ENCODE measurements at places on chromosomes 6 and 20.
A peak's percentile ranks its signal among the peaks of the same experiment; 100 is the strongest.

DNA sequence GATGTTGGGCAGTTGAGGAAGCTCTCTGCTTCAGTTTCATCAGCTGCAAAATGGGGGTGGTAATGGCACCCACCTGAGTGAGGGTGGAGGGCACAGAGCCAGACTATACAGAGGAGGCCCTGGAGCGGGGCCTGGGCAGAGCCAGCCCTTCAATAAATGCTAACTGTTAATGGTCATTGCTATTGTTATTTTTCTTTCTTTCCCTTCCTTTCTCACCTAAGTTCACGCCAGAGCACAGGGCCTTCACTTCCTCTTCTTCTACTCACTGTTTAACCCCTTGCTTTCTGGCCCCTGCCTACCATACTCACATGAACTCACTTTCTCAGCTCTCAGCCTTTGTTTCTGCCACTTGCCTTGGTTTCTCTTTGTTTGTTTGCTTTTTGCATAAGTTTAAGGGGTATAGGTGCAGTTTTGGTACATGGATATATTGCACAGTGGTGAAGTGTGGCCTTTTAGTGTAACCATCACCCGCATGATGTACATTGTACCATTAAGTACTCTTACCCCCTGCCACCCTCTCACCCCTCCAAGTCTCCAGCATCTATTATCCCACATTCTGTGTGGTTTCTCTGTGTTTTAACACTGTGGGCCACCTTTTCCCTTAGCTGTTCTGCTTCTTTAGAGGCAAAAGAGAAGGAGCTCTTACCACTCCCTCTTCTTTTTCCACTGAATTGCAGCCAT, 7.5 kb upstream of the RREB1 start:
- H3K4me1 ChIP-seq: peaks cover 16% of the 10 kb centered on the region
- H3K36me3 ChIP-seq: no peaks in the 10 kb centered on the region
- DNase-seq: no peak
- H3K27ac ChIP-seq: no peak overlapping the region
- H3K4me3 ChIP-seq: no peak overlapping the region

GRCh38 chr6:117304446-117304845, 39.1 kb downstream of the VGLL2 start:
- no peaks in the 10 kb centered on the region for H3K4me1 ChIP-seq
- no peaks in the 10 kb centered on the region for H3K27me3 ChIP-seq
- H3K27ac ChIP-seq: no peak overlapping the region
- DNase-seq: no peak
- no peak overlapping the region for H3K4me3 ChIP-seq

- H3K36me3 ChIP-seq: no peaks in the 10 kb centered on the region
- no peaks in the 10 kb centered on the region for H3K27me3 ChIP-seq
- DNase-seq: no peak
- H3K27ac ChIP-seq: no peak overlapping the region
- no peak overlapping the region for H3K4me3 ChIP-seq
- no peaks in the 10 kb centered on the region for H3K4me1 ChIP-seq
Measured at GRCh38 chr6:84606860-84607259, 157.5 kb downstream of the TBX18 start.

- peaks cover under 1% of the 10 kb centered on the region for H3K27me3 ChIP-seq
- no peaks in the 10 kb centered on the region for H3K4me1 ChIP-seq
- no peak overlapping the region for H3K27ac ChIP-seq
- no peak overlapping the region for H3K4me3 ChIP-seq
Measured at GRCh38 chr6:44641344-44642031, 254.0 kb downstream of the CDC5L start.

DNA sequence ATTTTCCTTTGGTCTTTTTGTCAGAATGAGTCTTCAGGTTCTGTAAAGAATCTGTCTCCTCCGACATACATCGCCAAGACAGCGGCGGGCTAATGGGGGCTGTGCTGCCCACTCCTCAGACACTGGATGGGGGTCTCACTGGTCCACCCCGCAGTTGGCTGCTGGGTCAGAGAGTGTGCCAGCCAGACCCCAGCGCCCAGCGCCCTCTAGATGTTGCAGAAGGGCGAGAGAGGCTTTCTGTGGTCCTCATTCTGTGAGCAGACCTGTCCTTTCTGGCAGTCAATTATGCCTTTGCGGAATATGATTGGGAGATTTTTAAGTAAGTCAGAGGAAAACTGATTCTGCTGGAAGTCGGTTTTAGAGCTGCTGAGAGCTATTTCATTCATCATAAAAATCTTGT, 7.8 kb upstream of the CCR6 start:
- peak overlapping the region; percentile 94 for H3K27ac ChIP-seq
- H3K27me3 ChIP-seq: no peaks in the 10 kb centered on the region
- H3K4me3 ChIP-seq: peak overlapping the region; percentile 84
- H3K36me3 ChIP-seq: no peaks in the 10 kb centered on the region
- H3K4me1 ChIP-seq: peaks cover 96% of the 10 kb centered on the region

DNA sequence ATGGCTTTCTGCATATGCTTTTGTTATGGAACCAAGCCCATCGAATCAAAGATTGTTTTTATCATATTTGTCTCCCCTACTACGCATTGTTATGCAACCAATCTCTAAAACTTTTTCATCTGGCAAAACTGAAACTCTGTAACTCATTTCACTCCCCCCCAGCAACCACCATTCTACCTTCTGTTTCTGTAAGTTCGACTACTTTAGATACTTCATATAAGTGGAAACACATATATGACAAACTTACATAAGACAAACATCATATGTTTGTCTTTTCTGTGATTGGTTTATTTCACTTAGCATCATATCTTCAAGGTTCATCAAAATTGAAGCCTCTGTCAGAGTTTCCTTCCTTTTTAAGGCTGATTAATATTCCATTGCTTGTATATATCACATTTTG, 34.8 kb downstream of the CEP57L1 start:
- H3K4me1 ChIP-seq: no peaks in the 10 kb centered on the region
- H3K27me3 ChIP-seq: no peaks in the 10 kb centered on the region
- DNase-seq: no peak
- no peak overlapping the region for H3K27ac ChIP-seq
- H3K36me3 ChIP-seq: peaks cover 1% of the 10 kb centered on the region

- H3K27ac ChIP-seq: no peak overlapping the region
- DNase-seq: no peak
- peaks cover 5% of the 10 kb centered on the region for H3K36me3 ChIP-seq
- peaks cover 16% of the 10 kb centered on the region for H3K4me1 ChIP-seq
Measured at GRCh38 chr6:144036064-144036834, 28.2 kb upstream of the PLAGL1 start.

DNA sequence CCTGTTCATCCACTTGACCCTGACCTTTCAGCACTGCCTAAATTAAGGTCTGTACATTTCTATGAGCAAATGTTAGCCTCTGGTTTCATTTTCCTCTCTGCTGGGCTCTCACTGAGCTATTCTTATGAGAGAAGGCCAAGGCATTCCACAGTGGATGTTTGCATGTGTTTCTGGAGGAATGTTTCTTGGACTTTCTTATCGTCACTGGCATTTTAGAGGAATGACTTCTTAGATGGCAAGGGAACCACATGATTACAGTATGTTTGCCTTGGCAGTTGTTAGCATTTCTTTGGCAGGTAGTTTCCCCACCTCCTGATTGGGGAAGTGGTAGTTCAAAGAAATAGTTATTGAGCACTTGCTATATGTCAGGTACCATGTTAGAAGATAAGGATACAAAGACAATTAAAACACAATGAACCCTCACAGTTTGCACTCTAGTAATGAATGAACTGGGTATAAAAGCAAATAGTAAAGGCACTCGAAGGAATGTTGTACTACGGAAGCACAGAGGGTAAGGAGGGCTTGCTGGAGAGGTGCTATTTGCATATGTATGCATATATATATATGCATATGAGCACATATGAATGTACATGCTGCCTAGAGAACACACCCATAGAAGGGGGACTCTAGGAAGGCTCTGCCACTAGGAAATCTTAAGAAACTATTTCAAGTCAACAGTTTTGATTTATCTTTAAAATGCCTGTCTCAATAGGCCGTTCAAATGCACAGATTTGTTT, 307.4 kb downstream of the EYA4 start:
- no peak overlapping the region for H3K27ac ChIP-seq
- no peak overlapping the region for H3K4me3 ChIP-seq
- no peaks in the 10 kb centered on the region for H3K4me1 ChIP-seq
- peaks cover 3% of the 10 kb centered on the region for H3K27me3 ChIP-seq
